SK-N-MC (cell line): ENCODE measurements at places on chromosomes 2 and 18.
A peak's percentile ranks its signal among the peaks of the same experiment; 100 is the strongest.

DNA sequence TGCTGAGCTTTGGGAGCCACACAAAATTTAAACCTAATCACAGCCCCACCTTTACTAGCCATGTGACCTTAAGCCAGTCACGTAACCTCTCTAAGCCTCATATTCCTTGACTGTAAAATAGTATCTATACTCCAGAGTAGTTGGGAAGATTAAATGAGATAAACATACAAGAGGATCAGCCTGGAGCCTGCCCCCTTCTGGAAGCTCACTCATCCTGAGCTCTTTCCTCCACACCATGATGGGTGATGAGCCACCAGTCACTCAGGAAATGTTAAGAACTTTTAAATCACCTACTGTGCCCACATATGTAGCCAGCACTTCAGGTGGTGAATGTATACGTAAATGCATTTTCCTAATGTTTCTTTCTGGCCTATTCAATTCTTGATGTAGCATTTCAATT lies 195.9 kb upstream of the DDX18 start:
- no peak for DNase-seq

GRCh38 chr2:162720559-162721271 lies 117.9 kb downstream of the KCNH7 start:
- no peak for DNase-seq

DNA sequence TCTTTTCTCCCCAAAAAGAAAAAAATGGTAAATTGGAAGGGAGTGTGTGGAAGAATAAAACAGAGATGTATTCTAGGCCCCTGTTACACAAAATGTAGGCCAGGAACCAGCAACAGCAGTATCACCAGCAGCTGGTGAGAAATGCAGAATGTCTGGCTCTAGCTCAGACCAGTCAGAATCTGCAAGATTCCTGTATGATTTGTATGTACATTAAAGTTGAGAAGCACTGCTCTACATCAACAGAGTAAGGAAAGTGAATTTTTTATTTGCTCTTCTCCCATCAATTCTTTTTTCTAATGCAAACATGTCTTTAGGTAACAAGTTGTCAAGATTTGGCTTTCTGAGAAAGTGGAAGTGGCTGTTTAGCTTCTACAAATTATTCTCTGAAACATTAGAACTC lies 235.4 kb upstream of the FANCL start:
- DNase-seq = no peak

DNA sequence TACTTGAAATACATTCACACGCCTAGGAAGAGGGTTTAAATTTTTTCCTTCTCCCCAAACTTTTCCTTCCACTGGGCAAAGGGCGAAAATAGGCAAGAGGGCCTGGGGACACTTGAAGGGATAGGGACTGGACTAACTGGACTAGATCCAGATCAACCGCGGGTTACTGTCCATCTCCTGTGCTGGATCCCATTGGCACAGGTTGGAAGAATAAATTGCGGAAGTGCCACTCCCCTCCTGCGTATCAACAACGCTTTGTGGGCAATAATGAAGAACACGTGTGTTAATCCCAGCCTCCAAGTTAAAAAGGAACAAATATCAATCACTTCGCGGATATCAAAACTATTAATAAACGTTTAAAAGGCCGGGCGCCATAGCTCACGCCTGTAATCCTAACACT lies 1.7 kb upstream of the FZD5 start:
- DNase-seq = no peak

DNA sequence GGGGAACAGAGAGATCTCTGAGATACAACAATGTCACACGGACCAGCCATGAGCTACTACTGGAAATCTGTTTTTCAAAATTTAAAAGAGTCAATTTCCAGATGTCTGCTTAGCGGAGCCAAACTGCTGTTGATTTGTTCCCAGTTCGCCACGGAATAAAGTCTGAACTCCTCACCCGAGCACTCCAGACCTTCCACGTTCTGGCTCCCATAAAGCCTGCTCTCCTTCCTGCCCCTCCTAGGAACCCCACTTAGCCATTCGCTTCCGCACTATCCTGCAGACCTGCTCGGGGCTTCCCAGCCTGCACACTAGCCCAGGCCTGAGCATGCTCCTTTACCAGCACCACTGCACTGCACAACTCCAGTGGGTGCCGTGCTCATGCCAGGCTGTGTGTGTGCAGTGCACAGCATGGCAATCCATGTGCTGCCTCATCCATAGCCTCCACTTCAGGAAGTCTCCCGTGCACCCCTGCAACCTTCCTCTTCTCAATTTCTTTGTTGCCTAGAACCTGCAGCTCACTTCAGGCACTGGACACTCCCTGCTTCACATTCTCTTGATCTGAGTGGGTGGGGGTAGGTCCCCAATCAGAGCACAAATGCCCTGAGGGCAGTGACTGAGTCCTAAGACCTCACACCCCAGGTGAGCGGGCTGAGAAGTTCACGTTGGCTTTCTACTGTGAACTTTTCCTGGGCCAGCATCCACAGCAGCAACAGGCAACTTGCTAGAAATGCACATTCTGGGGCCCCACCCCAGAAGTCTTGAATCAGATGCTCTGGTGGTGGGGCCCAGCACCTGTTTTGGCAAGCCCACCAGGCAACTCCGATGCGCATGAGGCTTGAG lies 53.7 kb downstream of the ZBTB7C start:
- no peak for DNase-seq

DNA sequence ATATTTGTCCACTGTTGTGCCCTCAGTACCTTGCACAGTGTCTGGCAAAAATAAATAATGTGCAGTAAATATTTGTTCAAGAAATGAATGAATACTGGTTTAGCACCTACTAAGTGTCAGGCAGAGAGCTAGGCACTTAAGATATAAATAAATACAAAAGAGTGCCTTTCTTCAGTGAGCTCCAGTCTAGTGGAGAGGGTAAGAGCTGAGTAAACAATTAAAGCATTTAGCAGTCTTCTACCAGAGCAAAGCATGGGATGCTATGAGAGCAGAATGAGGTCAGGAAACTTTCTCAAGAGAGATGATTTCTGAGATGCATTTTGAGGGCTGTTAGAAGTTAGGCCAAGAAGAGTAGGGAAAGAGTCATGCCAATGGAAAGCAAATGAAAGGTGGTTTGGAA lies 314.7 kb downstream of the DSC3 start:
- no peak for DNase-seq

DNA sequence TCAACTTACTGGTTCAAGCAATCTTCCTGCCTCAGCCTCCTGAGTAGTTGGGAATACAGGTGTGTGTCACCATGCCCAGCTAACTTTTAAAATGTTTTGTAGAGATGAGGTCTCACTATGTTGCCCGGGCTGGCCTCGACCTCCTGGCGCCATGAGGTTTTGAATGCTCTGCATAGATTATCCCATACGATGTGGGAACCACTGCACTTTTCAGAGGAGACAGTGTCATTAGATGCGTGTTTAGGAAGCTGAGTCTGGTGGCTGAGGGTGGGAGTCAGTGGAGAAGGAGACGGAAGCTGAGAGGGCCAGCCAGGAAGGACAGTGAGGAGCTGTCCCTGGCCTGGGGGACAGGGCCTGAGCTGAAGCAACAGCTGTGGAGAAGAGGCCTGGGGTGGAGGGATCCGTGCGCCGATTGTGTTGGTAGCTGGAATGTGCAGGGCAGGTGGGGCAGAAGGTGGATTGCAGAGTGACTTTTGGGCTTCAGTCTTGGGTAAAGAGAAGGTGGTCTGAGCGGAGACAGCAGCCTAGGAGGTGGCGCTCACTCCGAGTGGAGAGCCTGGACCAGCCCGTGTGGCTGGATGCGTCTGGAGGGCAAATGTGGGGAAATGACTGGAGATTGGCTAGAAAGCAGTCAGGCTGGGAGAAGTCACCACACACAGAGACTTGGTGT lies 68.0 kb downstream of the LDLRAD4 start:
- no peak for DNase-seq

- DNase-seq = no peak
These were observed 29.3 kb upstream of the MMADHC start for GRCh38 chr2:149616681-149617456.

- no peak for DNase-seq
These were observed 34.2 kb downstream of the TBC1D8 start for GRCh38 chr2:101116841-101117552.

GRCh38 chr2:72719416-72719815 lies 106.4 kb downstream of the EXOC6B start:
- DNase-seq = no peak

- DNase-seq = no peak
These were observed 1.1 kb upstream of the NEDD4L start for GRCh38 chr18:58042826-58043490.

DNA sequence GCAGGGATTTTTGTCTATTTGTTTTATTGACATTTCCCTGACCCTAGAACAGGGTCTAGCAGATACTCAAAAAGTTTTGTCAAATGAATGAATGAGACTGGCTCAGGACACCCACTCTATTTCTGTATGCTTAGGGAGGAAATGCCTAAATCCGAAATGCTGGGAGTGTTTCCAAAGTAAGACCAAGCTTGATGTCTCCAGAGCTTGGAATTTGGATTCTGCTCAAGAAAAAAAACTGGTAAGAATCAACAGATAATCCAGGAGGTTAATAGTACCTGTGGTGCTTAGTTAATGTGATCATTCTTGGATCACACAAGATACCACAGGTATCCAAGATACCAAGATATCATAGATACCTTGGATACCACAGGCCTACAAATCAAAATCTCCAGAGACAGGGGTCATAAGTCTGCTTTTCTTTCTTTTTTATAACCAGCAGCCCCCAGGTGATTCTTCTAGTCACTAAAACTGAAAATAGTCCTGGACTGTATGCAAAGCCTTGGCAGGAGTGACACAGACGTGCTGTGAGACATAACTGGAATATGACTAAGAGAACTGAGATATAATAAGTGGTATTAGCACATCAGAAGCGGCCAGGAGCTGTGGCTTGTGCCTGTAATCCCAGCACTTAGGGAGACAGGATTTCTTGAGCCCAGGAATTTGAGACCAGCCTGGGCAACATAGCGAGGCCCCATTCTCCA lies 39.9 kb upstream of the SP3 start:
- no peak for DNase-seq

- no peak for DNase-seq
These were observed 21.1 kb downstream of the MBP start for GRCh38 chr18:77111449-77111848.

- peak; percentile 22 for DNase-seq
These were observed 133.1 kb downstream of the NFATC1 start for GRCh38 chr18:79528846-79529245.

GRCh38 chr18:48868468-48869466 lies 82.0 kb downstream of the SMAD7 start:
- no peak for DNase-seq

GRCh38 chr18:48751727-48752468 lies 198.9 kb downstream of the SMAD7 start:
- no peak for DNase-seq

- no peak for DNase-seq
These were observed 5.4 kb upstream of the MRPS9 start for GRCh38 chr2:105032476-105032875.

DNA sequence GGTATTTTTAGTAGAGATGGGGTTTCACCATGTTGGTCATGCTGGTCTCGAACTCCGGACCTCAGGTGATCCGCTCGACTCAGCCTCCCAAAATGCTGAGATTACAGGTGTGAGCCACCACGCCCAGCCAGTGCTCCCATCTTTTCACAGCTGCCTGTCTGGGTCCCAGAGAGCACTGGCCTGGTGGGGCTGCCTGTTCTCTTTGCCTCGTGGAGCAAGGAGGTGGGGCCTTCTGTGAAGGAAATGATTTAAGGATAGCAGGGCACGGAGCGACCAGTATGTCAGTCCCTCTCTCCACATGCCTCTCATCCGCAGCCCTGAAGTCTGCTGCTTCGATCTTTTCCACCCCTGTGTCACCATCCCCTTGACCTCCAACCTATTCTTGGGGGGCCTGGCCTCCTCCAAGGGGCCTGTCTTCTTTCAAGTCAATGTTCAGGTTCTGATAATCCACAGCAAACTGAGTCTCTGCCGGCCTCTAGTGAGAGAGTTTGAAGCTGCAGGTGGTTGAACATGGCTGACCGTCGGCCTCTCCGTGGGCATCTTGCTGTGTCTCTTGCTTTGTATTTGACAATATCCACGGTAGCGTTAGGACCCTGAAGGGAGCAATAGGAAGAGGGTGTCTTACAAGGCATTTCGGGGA lies 28.2 kb upstream of the GIGYF2 start:
- no peak for DNase-seq

DNA sequence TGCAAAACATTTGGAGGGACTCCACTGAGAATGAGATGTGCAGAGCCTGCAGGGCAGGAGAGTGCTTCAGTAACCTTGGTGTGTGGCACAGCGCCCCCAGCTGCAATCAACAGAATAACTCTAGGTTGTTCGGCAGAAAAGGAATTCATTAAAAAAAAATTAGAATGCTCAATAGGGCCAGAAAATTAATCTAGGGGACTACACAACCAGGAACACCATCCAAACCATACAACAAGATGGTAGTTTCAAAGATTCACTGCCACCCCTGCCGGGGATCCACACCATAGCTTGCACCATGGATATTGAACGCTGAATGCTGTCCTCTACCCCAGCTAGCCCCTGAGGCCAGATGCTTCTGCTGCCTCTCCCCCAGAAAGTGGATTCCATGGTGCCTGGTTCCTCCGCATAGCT lies 50.1 kb downstream of the THUMPD2 start:
- DNase-seq = no peak

- DNase-seq = no peak
These were observed 235.4 kb downstream of the EIPR1 start for GRCh38 chr2:3142210-3142609.

DNA sequence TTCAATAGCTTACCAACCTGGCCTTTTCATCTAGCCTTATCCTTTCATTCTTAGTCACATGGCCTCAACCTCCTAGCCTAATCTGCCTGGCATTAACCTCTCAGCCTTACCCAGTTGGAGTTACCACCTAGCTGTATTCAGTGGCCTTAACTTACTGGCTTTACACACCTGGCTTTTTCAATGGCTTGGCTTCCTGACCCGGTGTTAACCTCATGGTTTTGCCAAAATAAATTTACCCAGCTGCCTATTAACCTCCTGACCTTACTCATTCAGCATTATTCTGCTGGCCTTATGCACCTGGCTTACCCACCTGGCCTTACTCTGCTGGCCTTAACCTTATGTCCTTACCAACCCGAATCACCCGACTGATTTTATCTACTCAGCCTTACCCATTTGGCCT lies 135.5 kb upstream of the ZSWIM2 start:
- no peak for DNase-seq

DNA sequence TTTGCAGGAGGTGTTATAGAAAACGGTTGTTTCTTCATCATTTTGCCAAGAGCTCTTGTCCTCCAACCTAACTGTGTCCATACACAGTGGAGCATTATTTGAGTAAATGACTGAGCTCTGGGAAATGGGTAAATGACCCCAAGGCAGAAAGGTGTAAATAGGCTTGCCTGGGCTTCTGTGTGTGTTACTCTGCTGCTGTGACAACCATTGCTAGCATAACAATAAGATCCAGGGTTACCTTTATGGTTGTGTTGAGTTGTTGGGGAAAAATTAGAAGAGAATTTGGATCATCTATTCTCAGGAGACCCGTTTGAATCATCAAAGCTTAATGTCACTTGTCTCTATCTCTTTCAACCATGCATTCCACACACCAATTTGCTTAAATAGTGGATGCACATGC lies 672.7 kb downstream of the DPP10 start:
- DNase-seq = no peak

DNA sequence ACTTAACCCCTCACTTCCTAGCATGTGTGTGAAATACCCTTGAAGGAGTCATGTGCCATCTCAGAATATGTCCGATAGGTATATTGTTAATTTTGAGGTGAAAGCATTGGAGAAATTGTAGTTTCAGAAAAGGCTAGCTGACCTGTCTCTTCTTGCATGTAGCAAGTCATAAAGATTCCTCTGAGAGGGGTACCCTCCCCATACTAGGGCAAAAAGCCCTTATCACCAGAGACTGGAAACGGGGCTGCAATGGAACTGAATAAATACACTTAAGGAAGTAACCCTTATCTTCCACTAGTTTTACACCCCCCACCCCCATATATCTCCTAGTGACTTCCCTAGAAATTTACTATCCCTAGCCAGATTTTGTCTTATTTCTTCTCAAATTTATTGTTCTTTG lies 1.8 kb upstream of the SF3B6 start:
- DNase-seq = no peak
